Stimulated activated CD8-positive, alpha-beta memory T cell treated with anti-CD3 and anti-CD28 coated beads, Interleukin-7, amount 100 ng/mL, for 4 hours (primary cell): ENCODE measurements at places on chromosomes 12 and 14.
A peak's percentile ranks its signal among the peaks of the same experiment; 100 is the strongest.

DNA sequence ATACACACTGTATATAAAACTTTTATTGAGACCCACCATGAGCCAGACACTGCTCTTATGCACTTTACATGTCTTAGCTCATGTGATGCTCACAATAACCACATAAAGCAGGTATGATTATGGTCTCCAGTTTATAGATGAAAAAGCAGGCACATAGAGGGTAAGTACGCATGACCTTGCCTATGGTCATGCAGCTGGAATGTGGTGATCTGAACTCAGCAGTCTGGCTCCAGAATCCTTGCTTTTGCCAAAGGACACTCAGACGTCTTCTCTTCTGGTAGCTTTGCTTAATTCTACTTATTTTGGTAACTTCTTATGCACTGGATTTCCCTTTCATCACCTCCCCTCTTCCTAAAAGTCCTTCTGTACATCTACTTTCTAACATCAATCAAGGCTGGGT, 103.3 kb upstream of the CRY1 start:
- DNase-seq, result no peak

DNA sequence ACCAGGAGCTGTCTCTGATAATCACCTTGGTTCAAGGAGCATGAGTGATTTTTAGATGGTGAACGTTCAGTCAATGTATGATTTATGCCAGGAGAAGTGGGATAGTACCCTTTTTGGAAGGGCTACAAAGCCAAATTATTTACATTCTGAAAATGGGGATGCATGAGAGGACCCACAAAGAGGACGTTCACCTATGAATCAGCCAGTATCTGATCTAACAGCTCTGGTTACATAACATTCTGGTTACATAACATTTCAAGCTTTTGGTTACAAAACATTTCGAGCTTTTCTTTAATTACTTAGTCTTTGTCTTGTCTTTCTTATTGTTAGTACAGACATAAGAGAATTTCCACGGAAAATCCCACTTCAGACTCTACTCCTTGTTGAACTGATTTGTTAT, 68.8 kb downstream of the SLCO1A2 start:
- DNase-seq, result no peak

- peak; percentile 43 for DNase-seq
Observed at GRCh38 chr12:8644345-8645248, 18.0 kb downstream of the MFAP5 start.

GRCh38 chr12:119179335-119180021, 747 bp downstream of the HSPB8 start:
- DNase-seq, result no peak

GRCh38 chr12:22682663-22683062, 57.7 kb downstream of the ETNK1 start:
- DNase-seq, result no peak

DNA sequence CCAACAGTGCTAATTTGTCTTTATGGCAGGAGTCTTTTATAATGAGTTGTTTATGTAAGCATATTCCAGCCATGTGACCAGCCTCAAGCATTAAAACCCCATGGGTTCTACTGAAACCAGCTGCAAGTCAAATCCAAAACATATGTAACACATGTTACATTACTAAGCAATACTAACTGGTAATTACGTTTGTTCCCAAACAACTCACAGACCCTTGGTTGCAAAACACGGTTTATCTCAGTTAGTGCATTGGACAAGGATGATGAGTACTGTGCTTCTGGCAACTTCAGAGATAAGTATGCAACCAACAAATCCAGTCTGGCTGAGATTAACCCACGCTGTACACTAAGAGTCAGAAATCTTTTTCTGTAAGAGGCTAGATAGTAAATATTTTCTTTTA, 110.1 kb upstream of the FAR2 start:
- DNase-seq, result no peak

- no peak for DNase-seq
Observed at GRCh38 chr14:64266239-64266638, 27.9 kb downstream of the ESR2 start.

GRCh38 chr12:95738024-95738611, 52.4 kb downstream of the NTN4 start:
- no peak for DNase-seq

DNA sequence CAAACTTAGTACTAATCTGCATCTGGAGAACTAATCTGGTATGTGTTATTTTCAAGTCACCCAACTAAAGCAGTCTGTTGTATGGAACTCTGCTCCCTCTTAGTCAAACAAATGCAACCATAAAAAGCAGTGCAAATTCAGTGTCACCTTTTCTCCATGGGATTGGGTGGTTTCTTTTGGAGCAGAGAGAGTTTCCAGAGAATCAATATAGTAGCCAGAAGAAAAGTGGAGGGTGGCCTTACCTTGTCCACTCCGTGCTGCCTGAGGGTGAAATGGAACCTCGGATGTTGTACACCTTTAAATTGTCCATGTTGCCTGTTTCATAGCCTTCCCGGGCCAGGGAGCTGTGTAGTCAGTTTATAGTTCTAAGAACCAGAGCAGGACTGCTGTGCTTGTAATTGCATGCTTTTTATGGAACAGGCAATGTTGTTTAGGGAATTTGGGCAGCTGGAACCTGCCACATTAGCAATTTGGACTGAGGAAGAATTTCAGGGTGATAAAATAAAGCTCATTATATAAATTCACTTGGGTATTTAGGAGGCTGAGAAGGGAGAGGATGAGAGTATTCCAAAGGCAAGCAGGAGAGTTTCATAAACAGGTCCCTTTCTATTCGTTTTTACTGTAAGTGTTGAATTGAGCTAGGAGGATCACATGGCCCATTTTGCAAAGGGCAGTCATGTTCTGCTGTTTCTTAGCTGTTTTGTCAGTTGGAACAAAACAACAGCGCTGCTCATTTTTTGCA, 60.5 kb downstream of the CRADD start:
- DNase-seq, result no peak
